ENCODE measurements at places on chromosomes 3 and 15.

DNA sequence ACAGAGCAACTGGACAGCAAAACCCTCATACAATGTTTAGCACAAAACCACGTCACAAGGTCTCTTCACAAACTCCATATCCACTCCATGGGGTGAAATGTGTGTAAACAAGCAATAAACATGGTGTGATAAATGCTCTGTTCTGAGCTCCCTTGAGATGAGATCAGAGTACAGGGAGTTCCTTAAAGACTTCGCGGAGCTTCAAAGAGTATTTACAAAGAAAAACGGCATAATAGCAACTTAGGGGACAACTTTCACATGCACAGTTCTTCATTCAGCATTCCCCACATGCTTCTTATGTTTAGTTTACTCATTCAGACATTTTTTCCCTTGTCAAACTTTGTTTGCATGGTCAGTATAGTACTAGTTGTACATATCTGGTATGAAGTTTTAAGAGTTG is 52.5 kb upstream of the SUCLG2 start:
- no peak for DNase-seq

DNA sequence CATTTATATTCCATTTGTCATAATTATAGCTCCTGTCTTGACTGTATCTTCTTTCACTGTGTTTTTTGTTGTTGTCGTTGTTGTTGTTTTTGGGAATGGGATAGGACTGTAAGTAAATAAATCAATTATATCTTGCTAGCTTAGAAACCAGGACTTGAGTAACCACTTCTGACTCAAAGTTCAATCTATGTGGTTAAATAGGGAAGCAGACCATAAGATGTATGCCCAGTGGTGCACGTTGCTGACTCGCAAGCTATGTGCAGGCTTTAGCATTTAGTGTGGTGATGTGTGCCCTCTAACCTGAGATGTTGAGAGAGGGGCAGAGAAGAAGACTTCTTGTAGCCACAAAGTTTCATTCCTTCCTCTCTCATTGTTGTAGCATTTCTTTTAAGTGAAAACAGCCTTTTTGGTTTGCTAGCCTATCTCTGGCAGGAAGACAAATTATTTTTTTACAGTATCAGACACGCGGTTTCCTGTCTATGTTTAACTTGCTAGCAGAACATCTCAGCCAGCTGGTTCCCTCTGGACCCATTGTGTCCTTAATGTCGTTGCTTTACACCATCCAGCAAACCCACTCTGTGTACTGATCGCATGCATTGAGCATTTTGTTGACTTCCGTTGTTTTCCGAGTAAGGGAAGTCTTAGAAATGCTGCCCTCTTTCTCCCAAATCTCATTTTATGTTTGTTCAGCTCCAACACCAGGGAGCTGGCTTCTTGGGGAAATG is 52.1 kb downstream of the TGFBR2 start:
- no peak for DNase-seq

GRCh38 chr3:126180477-126181397 is at the start of gene ALDH1L1:
ALDH1L1 (minus strand) TSS chr3:126180586; CDS start chr3:126160979, 19,607 bp downstream.
- DNase-seq: no peak

DNA sequence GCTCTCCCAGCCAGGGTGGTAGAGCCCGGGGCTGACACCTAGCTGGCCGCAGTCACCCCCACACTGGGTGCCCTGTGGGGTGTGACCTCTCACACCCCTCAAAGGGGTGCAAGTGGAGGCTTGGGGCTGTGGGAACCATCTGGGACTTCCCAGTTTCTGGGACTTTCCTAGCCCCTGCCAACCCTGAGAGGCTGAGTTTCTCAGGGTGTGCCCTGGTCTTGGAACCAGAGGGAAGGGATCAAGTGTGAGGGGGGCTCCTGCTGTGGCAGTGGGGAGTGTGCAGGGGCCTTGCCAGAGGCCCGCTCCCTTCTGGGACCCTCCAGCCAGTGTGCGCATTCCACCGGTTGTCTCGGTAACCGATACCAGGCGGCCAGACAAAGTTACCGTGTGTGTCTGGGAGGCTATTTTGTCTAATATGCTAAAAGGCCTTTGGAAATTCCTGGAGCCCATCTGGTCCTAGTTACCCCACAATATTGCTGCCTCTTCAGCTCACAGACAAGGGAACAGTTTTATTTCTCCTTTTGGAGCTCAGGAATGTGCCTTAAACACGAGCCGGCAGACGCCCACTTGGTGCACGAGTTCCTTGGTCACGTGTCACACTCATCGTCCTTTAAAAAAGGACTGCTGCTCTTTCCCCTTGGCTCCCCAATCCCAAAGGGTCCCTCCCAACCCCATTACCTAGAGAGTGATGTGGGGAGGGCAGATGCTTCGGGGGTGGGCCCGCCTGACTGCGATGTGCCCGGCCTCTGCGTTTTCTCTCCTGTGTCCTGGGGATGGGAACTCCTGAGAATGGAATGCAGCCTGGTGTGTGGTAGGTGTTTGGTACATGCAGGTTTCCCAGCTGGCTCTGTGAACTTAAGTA is 33.2 kb downstream of the HDAC11 start:
- no peak for DNase-seq

DNA sequence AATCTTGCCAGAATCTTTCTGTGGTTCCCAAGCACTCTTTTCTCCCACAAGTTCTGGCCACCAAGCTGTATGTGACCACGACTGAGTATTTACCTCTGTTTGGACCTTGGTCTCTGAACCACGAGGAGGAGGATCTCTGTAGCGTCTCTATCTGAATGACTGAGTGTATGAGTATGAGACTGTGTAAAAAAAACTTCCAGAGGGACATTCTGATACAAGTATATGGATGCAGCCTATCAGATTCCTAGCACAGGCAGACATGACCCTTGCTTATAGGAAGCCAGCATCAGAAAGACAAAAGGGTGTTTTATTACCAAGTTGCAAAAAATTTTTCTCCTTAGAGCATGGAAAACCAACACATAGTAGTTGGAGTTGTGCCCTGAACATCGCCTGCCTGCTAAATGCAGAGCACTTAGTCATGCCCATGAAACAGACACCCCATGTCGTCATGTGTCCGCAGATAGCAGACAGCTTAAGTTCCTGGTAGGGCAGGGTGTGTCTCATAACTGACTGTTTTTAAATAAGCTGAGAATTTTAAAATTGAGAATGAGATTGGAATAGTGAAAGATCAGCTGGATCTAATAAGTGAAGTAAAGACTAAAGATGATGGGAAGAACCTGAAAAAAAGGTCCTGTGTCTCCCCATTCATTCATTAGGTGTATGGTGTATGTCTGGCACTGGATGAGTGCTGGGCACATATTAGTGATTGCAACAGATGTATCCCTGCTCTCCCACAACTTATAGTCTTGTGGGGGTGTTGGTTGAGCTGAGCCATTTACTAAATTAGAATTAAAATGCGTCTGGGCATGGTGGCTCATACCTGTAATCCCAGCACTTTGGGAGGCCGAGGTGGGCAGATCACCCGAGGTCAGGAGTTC is 30.9 kb downstream of the DAG1 start:
- DNase-seq: no peak

DNA sequence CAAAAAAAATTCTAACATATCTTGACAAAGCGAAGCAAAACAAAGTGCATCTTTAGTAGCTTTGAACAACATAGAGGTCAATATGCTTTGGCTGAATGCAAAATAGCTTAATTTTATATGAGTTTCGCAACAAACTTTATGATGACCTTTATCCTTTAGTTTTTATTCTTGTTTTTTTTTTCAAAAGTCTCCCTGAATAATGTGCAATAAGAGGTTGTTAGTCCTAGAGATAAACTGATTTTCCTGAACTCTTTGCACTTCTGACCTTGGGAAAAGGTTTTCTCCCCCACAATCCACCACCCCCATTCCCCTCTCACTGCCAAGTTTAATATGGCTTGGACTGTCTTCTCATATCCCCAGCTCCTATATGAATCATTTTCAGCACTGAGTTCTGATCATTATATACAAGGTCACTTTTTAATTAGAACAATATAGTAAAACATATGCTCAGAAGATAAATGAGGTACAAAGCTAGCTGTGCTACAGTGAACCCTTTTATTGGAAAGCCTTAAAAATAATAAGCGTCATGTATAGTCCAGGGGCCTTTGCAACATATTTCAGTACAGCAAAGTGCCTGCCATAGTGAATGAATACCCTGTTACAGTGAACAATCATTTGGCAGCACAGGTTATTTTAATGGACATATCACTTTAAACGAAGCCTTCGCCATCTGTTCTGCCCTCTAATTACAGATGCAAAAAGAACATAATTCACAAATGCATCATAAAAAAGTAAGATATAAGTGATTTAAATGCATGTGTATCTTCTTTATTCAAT is 496.3 kb upstream of the NR2F2 start:
- no peak for DNase-seq

DNA sequence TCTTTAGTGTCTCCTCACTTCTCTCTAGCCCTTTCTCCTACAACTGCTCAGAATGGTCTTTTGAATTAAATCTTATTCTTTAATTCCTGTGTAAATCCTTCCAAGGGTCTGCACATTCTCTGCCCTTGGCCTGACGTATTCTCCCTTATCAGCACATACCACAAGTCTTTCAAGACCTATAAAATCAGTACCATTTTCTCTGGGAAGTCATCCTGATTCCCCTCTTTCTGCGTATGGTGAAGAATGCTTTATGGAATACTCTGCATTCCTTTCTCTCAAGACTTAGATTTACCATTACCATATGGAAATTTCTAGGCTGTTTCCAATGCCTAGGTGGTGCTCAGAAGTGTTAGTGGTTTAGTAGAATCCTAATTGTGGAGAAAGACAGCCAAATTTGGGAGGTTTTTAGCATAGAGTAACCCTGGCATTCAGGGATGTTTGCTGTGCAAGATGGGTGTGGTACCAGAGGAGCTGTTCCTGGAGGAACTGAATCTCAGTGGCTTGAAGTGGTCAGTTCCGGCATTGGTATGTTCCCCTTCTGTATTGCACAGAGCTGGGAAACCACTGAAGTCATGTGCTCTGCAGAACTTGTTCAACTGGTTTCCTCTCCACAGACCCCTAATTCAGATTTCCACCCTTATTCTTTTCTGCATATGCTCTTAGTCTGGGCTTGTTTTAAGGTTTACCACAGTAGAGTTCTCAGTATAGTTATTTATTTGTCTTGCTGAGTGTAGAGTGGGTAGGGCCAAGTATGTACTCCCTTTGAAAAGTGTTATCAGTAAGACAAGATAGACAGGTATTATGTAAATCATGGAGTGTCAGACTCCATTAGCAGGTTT is 24.5 kb downstream of the IQGAP1 start:
- DNase-seq: no peak

- no peak for DNase-seq
Observed at GRCh38 chr3:150348500-150348899, 59.6 kb upstream of the TSC22D2 start.

- no peak for DNase-seq
Observed at GRCh38 chr3:155605571-155605970, 139.3 kb downstream of the PLCH1 start.

Data from effector CD8-positive, alpha-beta T cell (primary cell).